ENCODE measurements at places on chromosomes 12 and 14.

DNA sequence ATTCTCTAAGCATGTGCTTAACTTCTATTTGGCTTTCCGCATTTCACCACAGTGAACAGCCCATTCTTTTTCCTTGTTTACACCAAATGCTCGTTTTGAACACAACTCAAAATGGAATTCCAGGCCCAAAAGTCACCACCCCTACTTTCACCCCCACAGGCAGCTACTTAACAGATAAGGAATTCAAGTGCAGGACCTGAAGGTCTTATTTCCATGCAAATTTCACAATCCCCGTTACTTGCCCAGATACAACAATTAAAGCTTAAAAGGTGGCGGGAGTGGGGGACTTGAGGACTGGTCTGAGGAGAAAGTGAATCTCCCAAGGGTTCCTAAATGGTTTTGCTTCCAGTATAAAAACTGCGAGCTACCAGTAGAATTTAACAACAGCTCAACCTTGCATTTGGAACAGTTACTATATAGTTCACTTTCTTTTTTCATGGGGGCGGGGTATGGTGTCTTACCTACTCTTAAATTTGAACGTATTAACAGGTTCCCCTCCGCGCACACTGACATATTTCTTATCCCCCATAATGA lies 3.7 kb downstream of the USP44 start:
- DNase-seq: no peak

GRCh38 chr14:75514673-75515628 lies 7.3 kb upstream of the BATF start:
- peak; percentile 74 for DNase-seq

DNA sequence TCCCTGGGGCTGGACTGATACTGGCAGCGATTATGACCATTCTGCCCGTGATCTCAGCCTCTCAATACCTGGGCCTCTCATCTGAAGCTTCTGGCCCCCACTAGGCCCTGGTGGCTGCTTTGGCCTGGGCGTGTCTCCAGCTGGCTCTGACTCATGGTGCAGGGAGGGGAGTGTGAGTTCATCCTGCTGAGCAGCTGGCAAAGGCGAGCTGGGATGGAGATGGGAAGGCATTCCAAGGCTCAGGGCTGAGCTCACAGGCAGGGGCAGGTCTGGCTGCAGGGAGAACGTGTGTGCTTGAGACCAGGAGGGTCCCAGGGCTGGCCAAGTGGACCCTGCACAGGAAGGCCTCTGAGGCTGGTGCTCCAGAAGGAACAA lies 221.8 kb downstream of the TMEM121 start:
- peak; percentile 44 for DNase-seq

DNA sequence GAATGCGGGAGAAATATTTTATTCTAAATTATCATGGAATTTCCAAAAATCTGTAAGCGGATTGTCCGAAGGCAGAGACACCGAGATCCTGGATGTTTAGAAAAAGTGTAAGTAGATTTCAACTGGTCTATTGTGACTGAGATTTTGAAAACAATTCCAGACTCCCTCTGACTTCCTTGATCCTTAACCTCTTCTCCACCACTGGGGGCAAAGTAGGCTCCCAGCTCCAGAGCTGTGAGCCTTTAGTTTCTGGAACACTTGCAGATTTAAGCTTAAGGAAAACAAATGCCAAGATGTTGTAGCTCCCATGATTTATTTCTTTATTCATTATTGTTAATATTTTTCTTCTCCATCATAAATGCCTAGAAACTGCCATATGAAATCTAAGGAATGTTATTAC lies 1320.5 kb upstream of the SEL1L start:
- no peak for DNase-seq

DNA sequence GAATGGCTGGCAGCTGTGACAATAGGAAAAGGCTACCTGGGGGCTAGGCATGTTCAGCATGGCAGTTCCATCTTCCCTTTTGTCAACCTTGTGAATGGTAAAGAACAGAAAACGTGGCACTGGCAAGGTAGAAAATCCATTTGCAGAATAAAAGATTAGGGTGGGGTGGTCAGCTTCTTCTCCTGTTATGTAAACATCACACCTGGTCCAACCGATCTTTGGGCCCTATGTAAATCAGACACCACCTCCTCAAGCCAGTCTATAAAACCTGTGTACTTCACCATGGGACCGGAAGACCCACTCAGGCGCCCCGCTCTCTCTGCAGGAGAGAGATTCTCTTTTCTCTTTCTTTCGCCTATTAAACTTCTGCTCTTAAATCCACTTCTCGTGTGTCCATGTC lies 19.6 kb upstream of the TMEM30B start:
- DNase-seq: no peak

DNA sequence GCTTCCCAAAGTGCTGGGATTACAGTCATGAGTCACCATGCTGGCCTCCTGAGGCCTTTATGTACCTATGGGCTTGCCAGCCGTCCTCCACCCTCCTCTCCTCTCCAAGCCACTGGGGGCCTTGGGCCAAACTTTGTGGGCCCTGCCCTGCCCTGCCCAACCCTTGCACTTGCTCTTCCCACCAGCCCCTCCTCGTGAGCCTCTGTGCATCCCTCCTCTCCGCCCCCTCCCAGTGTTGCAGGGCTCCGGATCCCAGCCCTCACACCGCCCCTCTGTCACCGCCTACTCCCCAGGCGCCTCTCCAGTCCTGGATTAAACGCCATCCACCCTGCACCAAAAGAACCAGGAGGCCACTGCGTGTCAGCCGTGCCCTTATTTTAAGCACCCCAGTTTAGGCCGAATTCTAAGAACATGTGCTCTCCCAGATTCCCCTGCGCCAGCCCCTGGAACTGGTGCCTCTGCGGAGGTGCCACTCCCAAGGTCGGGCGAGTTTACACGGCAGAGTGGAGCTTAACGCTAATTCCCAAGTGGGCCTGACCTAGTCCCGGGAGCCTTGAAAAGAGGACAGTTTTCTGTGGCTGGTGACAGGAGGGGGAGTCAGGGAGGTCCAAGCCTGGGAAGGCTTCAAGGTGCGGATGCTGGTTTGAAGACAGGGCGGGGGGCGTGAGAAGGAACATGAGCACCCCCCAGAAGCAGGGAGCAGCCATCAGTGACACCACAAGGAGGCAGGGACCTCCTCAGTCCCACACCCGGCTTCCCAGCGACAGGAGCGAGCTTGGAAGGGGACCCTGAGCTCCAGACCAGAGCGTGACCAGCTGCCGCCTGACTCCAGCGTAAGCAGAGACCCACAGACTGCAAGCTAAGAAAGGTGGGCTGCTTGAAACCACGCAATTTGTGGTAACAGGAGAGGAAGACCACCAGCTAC lies 21.2 kb upstream of the CDCA4 start:
- no peak for DNase-seq

All from activated CD8-positive, alpha-beta memory T cell treated with anti-CD3 and anti-CD28 coated beads, Interleukin-2, amount 50 U/mL, for 48 hours (primary cell).